ENCODE measurements at places on chromosomes 11 and 22.
A peak's percentile ranks its signal among the peaks of the same experiment; 100 is the strongest.

DNA sequence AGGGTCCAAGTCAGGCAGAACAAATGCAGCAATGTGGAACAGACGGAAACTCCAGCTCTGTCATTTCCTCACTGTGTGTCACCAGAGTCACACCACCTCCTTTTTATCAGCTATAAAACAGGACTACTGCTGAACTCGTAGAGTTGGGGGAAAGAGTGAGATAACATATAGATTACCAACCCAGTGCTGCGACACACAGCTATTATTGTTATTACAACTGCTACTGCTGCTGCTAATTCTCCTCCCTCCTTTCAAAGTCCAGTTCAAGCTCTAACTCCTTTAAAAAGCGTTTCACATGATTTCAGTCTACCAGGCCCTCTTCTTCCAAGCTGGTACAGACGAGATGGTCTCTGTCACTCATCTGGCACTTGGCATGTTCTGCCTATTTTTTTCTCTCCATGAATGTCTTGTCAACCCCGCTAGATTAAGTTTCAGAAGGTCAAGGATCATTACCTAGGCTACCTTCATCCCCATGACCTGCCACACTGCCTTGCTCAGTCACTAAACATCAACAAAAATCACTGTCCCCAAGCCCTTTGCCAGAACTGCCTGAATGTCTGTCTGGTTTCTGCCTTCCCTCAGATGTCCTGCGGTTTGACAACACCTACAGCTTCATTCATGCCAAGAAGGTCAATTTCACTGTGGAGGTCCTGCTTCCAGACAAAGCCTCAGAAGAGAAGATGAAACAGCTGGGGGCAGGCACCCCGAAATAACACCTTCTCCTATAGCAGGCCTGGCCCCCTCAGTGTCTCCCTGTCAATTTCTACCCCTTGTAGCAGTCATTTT lies 3.7 kb upstream of the MTFP1 start:
- DNase-seq, result no peak

GRCh38 chr11:61370349-61371005 lies 8.3 kb downstream of the TMEM138 start:
- no peak for DNase-seq

GRCh38 chr11:126345759-126346585 lies 9.5 kb upstream of the ST3GAL4 start:
- DNase-seq, result no peak

DNA sequence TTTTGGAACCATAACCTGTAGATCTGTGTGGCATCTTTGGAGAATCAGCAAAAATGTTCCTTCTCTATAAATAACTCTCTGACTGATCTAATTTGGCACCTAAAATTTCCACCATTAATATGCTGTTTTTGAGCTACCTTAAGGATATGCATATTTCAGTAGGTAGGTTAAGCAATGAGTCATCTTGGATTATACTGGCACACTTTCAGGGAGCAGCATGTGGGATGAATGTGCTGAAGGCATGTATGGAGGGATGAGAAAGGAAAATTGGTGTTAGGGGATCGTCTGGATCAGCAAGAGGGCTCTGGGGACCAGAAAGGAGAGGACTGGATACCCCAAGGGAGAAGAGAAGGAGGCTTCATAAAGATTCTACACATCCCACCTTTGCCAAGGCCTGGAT lies 44.6 kb upstream of the ELF5 start:
- DNase-seq, result no peak

GRCh38 chr11:3614742-3615171 lies 27.0 kb downstream of the ART5 start:
- DNase-seq, result peak; percentile 78

DNA sequence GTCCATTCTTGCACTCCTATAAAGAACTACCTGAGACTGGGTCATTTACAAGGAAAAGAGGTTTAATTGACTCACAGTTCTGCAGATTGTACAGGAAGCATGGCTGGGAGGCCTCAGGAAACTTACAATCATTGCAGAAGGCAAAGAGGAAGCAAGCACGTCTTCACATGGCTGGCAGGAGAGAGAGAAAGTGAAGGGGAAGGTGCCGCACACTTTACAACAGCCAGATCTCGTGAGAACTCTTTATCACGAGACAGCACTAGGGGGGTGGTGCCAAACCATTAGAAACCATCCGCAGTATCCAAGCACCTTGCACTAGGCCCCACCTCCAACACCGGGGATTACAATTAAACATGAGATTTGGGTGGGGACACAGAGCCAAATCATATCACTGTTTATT lies 19.4 kb upstream of the POLA2 start:
- no peak for DNase-seq

- DNase-seq, result no peak
Observed at GRCh38 chr11:120220747-120221037, 9.9 kb downstream of the OAF start.

DNA sequence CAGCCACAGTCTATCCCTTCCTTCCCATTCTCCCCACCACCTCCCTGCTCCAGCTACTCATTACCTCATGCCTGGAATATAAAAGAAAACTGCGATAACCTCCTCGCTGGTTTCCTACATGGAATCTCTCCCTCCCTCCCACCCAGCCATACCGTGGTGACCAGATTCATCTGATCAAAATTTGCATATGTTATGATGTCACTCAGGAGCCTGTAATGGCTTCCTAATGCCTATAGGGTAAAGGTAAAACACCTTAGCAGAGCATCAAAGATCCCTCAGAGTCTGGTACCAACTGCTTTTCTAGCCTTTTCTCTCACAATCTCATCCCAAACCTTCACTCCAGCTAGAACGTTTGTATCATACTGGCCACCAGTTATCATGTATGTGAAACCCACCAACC lies 19.6 kb downstream of the RTN4RL2 start:
- no peak for DNase-seq

- DNase-seq, result no peak
Observed at GRCh38 chr22:31085493-31085824, 4.3 kb downstream of the SMTN start.

- no peak for DNase-seq
Observed at GRCh38 chr11:113162592-113162962, 151.8 kb upstream of the TTC12 start.

Measured in activated effector memory CD4-positive, alpha-beta T cell treated with anti-CD3 and anti-CD28 coated beads, Interleukin-2, amount 50 U/mL, for 16 hours (primary cell).